ENCODE measurements at places on chromosomes 1 and 21.

GRCh38 chr21:39041816-39042215 is 141.4 kb downstream of the PSMG1 start:
- no peak for DNase-seq

DNA sequence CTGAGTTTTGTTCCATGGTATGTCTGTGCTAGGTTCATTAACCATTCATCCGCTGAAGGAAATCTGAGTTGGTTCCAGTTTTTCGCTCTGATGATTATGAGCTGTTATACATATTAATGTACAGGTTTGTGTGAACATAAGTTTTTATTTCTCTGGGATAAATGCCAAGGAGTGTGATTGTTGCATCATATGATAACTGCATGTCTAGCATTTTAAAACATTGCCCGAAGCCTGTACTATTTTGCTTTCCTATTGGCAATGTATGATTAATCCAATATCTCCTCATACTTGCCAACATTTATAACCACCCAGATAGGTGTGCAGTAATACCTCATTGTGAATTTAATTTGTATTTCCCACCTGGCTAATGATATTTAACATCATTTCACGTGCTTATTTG is 322.7 kb downstream of the ZNF326 start:
- DNase-seq, result no peak

- DNase-seq, result no peak
Observed at GRCh38 chr1:54786778-54787177, 14.3 kb downstream of the TTC22 start.

DNA sequence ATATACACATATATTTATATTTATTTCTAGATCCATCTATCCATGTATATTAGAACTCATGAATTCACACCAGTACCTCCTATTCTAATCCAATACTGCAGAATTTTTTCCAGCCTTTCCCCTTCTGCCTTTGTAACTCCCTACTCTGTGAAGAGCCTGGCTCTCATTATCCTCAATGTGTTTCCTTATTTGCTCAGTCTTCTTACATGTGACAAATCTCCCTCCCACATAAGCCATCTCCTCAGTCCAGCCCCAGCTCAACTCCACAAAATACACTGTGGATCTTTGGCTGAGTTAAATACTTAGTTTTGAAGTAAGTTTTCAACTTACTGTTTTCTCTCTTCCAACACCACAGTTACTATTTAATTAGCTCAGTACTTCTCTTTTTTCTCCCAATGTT is 45.7 kb downstream of the ATP5PO start:
- no peak for DNase-seq

DNA sequence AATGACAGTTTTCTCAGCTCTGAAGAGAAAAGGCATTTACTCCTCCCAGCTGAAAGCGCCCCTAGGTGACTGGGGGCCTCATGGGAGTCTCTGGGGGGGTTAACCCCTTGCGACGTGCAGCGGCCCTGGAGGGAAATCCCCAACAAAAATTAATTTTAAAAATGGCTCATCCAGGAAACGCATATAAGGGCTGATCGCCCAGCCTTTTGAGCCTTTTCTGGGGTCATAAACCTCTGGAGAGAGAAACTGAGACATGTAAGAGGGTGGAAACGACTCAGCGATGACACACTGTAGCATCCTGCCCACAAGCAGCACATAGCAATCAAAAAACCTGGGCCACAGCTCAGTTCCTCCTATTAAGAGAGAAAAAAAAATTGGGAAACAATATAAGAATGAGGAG is 20.4 kb upstream of the HPDL start:
- DNase-seq, result no peak

DNA sequence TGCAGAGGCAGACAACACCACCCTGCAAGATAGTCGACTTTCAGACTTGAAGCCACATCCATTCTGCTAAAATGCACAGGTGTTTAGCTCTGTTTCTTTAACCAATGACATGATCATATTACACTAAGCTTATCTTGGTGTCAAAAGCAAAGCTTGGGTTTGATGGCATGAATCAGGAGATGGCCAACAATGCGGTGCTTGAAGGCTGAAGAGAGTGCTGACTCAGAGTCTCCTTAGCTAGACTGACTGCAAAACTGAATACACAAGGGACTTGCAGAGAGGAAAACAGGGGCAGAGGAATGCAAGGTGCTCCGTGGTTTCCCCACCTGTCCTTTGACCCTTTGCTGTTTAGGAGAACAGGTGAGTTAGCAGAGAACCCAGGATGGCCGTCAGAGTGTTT is 262.6 kb downstream of the SIPA1L2 start:
- no peak for DNase-seq

- DNase-seq, result no peak
Observed at GRCh38 chr1:172897738-172898137, 153.0 kb downstream of the TNFSF18 start.

DNA sequence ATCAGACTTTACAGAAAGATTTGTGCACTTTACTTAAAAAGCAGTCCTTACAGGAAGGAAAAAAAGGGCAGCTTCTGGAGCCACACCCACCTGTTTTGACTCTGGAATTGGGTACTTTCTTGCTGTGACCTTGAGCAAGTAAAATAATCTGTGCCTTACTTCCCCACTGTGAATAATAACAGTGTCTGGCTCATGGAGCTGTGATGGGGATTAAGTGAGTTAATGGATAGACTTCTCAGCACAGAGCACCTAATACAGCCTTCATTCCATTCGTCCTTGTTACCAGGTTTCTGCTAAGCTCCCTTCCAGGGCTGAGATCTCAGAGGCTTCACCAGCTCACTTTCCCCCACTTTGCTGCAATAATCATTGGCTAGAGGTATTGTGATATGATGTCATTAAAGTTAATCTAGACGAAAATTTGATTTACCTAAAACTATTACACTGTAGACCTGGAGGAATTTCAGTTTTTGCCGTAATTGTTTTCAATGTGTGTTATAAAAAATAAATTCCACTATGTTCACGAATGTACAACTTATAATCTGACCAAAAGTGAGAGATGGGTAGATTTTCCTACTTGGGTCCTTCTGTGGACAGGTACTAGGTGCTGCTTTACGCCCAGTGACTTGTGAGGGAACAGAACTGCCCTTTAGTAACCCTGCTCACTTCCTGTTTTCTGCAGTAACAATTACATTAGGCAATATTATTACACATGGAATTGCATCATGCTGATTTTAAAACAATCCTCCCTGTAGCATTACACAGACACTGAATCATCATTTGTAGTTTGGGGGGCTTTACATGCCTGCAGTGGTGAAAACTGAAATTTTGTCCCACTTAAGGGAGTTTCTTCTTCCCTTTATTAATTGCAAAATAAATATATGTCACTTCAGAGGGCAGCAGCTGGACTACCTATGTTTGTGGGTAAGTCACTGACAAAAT is 19.7 kb upstream of the ABCG1 start:
- no peak for DNase-seq

GRCh38 chr1:47402591-47402990 is 13.5 kb upstream of the FOXE3 start:
- no peak for DNase-seq

DNA sequence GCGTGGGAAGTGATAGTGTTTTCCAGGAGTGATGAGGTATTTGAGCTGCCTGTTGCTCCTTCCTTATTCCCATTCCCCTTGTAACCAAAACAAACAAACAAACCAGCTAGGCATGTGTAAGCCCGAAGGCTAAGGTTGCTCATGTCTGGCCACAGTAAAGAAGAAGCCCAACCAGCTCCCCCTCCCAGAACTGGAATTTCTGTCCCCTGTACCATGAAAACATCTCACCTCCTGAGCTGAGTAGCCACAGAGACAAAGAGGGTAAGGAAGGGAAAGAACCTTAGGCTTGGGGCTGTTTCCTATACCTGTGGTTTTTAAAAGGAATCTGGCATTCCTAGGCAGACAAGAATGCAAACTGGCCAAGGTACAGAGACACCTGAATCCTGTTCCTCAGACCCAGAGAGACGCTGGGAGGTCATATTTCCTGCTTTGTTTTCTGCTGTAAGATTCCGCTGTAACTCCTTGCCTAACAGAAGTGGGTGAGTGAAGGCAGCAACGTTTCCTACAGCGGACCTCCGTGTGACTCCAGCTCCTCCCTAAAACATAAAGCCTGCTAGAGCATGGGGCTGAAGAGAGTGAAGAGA is 41.7 kb upstream of the RAB4A start:
- DNase-seq, result peak; percentile 42

DNA sequence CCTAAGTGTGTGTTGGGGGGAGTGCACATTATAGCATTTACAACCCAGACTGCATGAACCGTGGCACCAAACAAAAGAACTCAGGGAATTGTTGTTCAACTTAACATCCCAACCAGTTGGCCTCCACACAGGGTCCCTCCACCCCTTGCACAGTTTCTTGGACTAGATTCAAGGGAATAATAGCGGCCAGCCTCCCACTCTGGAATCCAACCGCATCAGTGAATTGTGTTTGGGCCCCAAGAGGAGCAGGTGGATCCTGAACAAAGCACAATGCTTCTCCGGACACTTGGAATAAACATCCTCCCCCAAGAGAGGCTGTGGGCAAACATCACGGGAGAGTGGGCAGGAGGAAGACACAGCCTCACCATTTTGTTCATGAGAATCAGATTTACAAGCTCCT is 18.2 kb downstream of the CD34 start:
- no peak for DNase-seq

GRCh38 chr21:33810766-33811165 is 104.8 kb downstream of the ATP5PO start:
- DNase-seq, result no peak

- no peak for DNase-seq
Observed at GRCh38 chr1:184492536-184492935, 105.7 kb downstream of the C1orf21 start.

- DNase-seq, result peak; percentile 33
Observed at GRCh38 chr1:108200687-108201051, 526 bp upstream of the SLC25A24 start.

GRCh38 chr21:34827445-34828235 is 158.8 kb downstream of the CLIC6 start:
- DNase-seq, result no peak

- DNase-seq, result no peak
Observed at GRCh38 chr1:175733722-175734121, 9.7 kb downstream of the TNR start.

GRCh38 chr1:174315239-174315638 is 132.5 kb upstream of the GPR52 start:
- no peak for DNase-seq

- no peak for DNase-seq
Observed at GRCh38 chr21:41043014-41043413, 124.9 kb upstream of the BACE2 start.

GRCh38 chr1:167270349-167271092 is 49.8 kb downstream of the POU2F1 start:
- DNase-seq, result no peak

- DNase-seq, result no peak
Observed at GRCh38 chr1:147243841-147244240, 1.4 kb downstream of the CHD1L start.

DNA sequence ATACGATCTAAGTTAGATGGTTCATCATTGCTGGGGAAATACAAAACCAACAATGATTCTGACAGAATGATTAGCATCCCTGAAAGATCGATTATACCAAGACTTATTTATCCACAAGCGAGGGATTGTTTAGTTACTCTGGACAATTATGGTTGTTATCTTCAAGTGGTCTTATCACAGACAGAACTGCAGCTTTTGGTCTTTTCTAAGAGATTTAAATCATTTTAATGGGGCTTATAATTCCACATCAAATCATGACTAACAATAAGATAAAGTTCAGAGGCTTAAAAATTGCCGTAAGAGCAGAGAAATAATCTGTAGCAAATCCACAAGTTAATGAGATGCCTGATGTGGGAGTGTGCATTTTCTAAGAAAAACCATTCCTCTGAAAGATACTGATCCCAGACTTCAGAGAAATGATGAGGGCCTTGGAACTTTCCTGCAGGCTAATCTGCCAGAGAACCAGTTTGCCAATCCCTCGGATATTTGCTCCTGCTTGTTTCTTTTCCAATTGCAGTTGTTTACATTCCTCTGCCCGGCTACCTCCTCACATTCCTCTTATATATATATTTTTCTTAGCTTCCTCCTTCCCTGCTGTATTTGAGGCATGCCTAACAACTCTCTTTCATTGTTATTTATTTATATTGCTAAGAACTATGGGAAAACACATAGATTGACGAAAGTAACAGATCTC is 134.8 kb downstream of the BACH1 start:
- DNase-seq, result no peak

DNA sequence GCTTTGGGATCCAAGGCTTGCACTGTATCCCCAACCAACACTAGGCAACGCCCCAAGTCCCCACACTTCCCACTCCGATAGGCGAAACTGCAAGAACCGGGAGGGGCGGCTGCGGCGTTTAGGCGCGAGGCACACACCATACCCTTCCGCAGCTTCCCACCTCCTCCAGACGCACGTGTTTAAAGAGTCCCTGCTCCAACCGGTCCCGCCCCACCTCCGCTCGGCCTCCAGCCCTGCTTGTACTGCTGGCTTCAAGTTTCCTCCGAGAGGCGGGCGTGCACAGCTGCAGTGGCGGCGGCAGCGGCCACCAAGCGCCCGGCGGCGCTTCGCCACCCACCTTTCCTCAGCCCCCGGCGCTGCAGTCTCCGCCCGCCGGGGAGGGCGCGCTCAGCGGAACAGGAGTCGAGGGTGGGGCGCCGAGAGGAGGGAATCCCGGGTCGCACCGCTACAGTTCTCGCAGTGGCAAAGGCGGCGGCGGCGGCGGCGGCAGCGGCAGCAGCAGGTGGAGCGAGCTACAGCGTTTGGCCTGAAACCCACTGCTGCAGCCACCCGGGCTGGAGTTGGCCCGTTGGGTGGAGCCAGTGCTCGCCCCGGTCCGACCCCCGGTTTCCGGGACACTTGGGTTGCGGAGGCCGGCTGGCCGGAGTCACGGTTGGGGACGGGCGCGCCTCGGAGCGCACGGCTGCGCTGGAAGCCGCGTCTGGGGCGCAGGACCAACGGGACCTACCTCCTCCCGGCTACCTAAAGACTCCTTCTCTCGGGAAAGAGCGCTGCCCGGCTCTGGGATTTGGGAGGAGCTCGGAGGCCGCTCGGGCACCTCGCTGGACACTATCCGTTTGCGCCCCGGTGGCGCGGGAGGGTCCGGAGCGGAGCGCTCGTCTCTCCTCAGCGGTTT is at the start of gene CNIH3:
CNIH3 (plus strand) TSS at position 457 of the 895 bp plus-strand sequence. CDS start 858 bp downstream, outside the sequence.
- peak; percentile 87 for DNase-seq

DNA sequence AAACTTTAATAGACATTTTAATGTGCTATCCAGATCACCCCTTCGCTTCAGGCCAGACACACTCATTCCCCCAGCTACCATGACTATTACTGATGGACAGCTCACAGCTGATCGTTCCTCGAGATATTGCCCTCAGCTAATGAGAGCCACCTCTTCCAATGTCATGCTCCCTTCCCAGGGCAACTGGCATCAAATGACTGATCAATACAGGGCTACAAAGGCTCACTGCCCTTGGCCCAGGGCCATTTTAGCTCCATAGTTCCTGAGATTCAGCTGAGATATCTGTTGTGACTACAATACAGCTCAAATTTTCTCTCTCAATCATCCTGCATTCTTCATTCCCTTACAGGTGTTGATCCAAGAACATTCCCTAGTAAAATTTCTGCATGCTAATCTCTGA is 104.5 kb upstream of the PKN2 start:
- DNase-seq, result no peak

- no peak for DNase-seq
Observed at GRCh38 chr1:170547255-170547654, 15.3 kb downstream of the GORAB start.

GRCh38 chr1:10866321-10867093 is 70.1 kb upstream of the CASZ1 start:
- DNase-seq, result no peak
